Cardiac septum (tissue), 1 donor: ENCODE measurements at places on chromosomes 2 and 18. TPM values are rescaled to one million over a fixed set of nuclear protein-coding genes. Genes with fewer than 3 reads are reported as not detected.

The TEX51 gene
- not detected for total RNA-seq

The PROKR1 gene
- 0.08 TPM for total RNA-seq

- no peak for DNase-seq
These were observed at the start of gene CRYGC for GRCh38 chr2:208129744-208130711. Gene CRYGC (minus strand): TSS chr2:208129828. CDS start chr2:208129792, 36 bp downstream.

DNA sequence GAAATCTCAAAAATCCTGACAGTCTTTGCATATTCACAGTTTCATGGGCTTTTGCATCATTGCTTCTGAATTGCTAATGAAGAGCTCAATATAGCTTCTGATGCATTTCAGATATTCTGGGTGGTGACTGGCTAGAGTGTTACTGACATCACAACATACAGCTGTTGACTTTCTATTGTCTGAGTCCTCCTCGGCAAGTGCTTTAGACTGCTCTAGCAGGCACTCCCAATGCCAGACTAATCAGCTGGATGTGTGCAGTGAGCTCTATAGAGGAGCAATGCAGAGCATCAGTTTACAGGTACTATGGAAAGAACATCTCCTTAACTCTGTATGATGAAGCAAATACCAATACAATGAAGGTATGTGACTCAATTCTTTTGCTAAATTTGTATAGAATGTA is 54.9 kb downstream of the R3HDM1 start:
- DNase-seq = no peak

- DNase-seq = no peak
These were observed 30.2 kb downstream of the NYAP2 start for GRCh38 chr2:225429717-225430116.

DNA sequence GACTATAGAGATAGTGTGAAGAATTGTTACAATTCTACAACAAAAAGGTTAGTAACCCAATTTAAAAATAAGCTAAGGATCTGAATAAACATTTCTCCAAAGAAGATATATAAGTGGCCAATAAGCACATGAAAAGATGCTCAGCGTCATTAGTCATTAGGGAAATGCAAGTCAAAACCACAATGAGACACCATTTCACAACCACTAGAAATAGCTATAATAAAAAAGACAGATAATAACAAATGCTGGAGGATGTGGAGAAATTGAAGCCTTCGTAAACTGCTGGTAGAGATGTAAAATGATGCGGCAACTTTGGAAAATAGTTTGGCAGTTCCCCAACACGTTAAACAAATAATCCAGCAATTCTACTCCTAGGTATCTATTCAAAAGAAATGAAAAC is 366.5 kb upstream of the POU3F3 start:
- DNase-seq = no peak

DNA sequence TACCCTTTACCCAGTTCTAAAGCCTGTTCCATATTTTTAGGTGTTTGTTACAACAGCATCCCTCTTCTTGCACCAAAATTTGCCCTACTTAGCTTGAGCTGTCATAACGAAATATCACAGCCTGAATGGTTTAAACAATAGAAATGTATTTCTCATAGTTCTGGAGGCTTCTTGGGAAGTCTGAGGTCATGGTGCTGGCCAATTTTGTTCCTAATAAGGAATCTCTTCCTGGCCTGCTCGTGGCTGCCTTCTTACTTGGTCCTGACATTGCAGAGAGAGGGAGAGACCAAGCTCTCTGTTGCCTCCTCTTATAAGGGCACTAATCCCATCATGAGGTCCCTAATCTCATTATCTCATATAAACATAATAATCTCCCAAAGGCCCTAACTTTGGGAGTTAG is 267.8 kb downstream of the PID1 start:
- DNase-seq = no peak
